ENCODE measurements at places on chromosomes 7 and 10. TPM values are rescaled to one million over a fixed set of nuclear protein-coding genes. Genes with fewer than 3 reads are reported as not detected.
A peak's percentile ranks its signal among the peaks of the same experiment; 100 is the strongest.

AKR1C1 gene
- 0.31 TPM for total RNA-seq

ASZ1 gene
- not detected for total RNA-seq

GRCh38 chr10:77279207-77279606 lies 358.4 kb downstream of the KCNMA1 start:
- no peaks in the 10 kb centered on the region for H3K27me3 ChIP-seq
- H3K4me1 ChIP-seq = 0 out of 2 replicates have a peak, but pooled peaks cover 7% of the 10 kb centered on the region
- H3K4me3 ChIP-seq = no peak overlapping the region
- H3K36me3 ChIP-seq = no peaks in the 10 kb centered on the region
- H3K27ac ChIP-seq = no peak overlapping the region

GRCh38 chr10:1057106-1057657 lies 997 bp downstream of the WDR37 start:
- H3K36me3 ChIP-seq = peaks cover 2% of the 10 kb centered on the region
- H3K4me3 ChIP-seq = peak overlapping the region; percentile 95
- H3K27ac ChIP-seq = peak overlapping the region; percentile 93

NUPR2 gene
- total RNA-seq = not detected

DNA sequence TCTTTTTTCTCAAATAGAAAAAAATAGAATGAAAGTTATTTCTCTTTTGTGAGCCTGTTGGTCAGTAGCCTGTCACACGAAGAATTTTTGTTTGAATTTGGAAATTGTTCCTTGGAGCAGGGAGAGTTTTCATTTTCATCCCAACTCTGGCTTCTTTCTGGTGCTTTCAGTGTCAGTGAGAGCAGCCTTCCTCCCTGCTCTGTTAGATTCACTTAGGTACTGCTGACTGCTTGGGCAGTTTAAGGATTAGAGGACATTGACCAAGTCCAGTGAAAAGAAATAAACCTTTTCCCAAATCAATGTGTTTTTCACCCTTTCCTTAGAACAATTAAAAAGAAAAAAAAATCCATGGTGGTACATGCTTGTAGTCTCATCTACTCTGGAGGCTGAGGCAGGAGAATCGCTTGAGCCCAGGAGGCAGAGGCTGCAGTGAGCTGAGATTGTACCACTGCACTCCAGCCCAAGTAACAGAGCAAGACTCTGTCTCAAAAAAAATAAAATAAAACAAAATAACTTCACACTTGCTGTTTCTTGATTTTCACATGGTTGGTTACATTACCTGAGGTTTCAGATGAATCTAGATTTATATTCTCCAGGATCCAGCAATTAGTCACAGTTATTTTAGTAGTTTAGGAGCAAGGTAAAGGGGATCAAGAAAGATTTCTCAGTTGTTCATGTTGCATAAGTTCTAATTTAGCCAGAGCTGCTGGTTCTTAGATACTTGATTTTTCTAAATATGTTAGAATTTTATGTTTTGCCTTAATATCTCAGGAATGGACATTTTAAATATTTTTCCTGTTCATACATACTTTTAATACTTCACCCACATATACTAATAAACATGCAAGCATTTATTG lies 63.1 kb downstream of the ZNRF2 start:
- H3K36me3 ChIP-seq = no peaks in the 10 kb centered on the region
- H3K4me3 ChIP-seq = no peak overlapping the region
- peak overlapping the region; percentile 15 for H3K27ac ChIP-seq

DNA sequence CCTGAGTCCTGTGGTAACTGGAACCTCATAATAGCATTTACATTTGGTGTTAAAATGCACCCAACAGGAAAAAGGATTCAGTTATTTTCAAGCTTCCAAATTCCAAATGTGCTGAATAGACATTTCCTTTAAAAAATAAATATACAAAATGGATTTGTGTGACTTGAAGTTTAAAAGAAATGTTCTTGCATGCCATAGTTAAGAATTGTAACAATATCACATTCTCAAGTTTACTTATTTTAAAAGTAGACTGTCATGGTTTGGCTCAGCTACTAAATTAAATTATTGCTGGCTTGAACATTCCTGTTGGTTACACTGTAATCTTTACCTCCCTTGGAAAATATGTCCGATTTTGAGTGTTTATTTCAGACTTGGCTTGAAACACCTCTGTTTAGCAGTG lies 31.5 kb downstream of the BICC1 start:
- H3K4me1 ChIP-seq = no peaks in the 10 kb centered on the region
- H3K27me3 ChIP-seq = no peaks in the 10 kb centered on the region
- no peaks in the 10 kb centered on the region for H3K36me3 ChIP-seq
- no peak overlapping the region for H3K4me3 ChIP-seq

GPR141 gene
- not detected for total RNA-seq

SLC16A12 gene
- total RNA-seq = not detected

- no peaks in the 10 kb centered on the region for H3K27me3 ChIP-seq
- H3K4me1 ChIP-seq = peaks cover 25% of the 10 kb centered on the region
- no peak for DNase-seq
- no peaks in the 10 kb centered on the region for H3K36me3 ChIP-seq
- H3K27ac ChIP-seq = peak overlapping the region; percentile 76
- H3K4me3 ChIP-seq = no peak overlapping the region
These were observed 15.2 kb downstream of the FAM24B start for GRCh38 chr10:122864194-122864592.

MLXIPL gene
- total RNA-seq = 7.2 TPM

GRCh38 chr7:138797715-138798320 lies at the start of the genes ATP6V0A4 and TMEM213:
Gene ATP6V0A4, minus strand, starts transcription at chr7:138798196. Its CDS starts 26,949 bp downstream, at chr7:138771247.
Gene TMEM213, plus strand, starts transcription at chr7:138797994. Its CDS starts 111 bp downstream, at chr7:138798105.
- no peak within 1 kb of the TSS for H3K4me3 ChIP-seq
- H3K4me1 ChIP-seq = no peaks in the 10 kb centered on the region
- DNase-seq = no peak

- H3K27me3 ChIP-seq = no peaks in the 10 kb centered on the region
- peak; percentile 99 for DNase-seq
- peaks cover 61% of the 10 kb centered on the region for H3K4me1 ChIP-seq
- H3K4me3 ChIP-seq = no peak overlapping the region
- H3K27ac ChIP-seq = peak overlapping the region; percentile 100
These were observed 4.2 kb upstream of the UPP1 start for GRCh38 chr7:48084727-48085432.

GRCh38 chr7:121366852-121367431 lies 29.2 kb downstream of the FAM3C start:
- no peaks in the 10 kb centered on the region for H3K27me3 ChIP-seq
- peak; percentile 30 for DNase-seq
- H3K4me3 ChIP-seq = no peak overlapping the region
- peaks cover 23% of the 10 kb centered on the region for H3K36me3 ChIP-seq
- H3K27ac ChIP-seq = no peak overlapping the region

- H3K4me3 ChIP-seq = no peak overlapping the region
- H3K36me3 ChIP-seq = no peaks in the 10 kb centered on the region
- no peaks in the 10 kb centered on the region for H3K4me1 ChIP-seq
- H3K27me3 ChIP-seq = no peaks in the 10 kb centered on the region
- H3K27ac ChIP-seq = no peak overlapping the region
- DNase-seq = no peak
These were observed 1321.5 kb downstream of the XPNPEP1 start for GRCh38 chr10:108601851-108602250.
